GM12864 (cell line): ENCODE measurements at places on chromosomes 2 and 18.

- DNase-seq = no peak
Observed at GRCh38 chr2:55403256-55403998, 16.2 kb downstream of the CCDC88A start.

DNA sequence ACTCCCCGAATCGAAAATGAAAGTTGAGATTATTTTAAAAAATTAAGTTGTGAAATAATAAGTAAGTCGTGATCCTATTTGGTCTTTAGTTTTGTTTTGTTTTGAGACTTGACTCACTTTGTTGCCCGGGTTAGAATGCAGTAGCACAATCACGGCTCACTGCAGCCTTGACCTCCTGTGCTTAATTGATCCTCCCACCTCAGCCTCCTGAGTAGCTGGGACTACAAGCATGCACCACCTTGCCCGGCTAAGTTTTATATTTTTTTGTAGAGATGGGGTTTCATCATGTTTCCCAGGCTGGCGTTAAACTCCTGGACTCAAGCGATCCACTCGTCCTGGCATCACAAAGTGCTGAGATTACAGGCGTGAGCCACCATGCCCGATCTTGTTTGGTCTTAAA, 326.2 kb downstream of the MYCN start:
- DNase-seq = no peak

DNA sequence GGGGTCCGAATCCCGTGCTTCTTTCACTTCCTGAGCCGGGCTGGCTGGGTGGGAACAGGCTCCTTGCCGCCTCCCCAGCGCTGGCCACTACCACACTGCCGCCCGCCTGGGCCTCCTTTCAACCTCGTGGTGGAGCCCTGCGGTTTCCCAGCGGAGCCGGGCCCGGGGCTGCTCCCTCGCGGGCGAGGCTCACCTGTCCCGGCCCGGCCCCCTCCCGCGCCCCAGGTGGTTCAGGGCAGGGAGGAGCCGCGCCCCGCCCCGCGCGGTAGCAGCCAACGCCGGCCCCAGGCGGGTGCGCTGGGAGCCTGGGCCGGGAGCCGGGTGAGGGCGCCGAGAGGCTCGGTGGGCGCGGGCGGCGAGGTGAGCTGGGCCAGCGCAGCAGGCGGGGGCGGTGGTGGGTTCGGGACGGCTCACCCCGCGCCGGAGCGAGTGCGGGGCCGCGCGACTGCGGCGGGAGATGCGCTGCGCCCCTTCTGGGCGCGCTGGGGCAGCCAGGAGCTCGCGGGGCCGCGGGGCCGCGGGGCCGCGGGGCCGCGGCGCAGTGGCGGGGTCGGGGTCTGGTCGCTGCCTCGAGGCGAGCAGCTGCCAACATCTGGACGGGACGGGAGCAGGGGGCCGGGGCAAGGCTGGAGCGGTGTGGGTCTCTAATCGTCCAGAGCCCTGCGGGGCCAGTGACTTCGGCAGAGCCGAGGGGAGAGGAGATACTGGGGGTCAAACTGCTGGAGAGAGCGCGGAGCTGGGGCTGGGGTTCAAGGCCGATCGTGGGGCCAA, at the start of gene LYPD6B:
LYPD6B (plus strand) TSS at position 258 of the 771 bp plus-strand sequence. CDS start 92,250 bp downstream, outside the sequence.
- no peak for DNase-seq

DNA sequence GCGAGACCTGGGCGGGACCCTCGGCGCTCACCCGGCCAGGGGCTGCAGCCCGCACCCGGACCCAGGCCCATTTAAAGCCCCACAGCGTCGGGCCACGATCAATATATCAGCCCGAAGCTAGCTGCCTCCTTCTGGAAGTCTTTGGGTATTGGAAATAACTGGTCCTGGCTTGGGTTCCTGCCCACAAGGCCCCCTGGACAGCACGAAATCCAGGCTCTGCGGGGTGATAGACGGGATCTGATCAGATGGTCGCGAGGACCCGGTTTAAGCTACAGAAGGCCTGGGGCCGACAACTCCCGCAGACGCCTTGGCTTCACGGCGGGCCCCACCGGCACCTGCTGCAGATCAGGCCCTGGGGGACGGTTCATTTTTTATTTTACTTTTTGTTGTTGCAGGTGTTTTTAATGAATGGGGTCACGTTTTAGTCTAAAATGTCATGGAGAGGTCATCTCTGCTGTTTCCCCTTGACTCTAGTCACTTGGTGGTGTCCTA, 362 bp upstream of the PSTPIP2 start:
- DNase-seq = no peak

GRCh38 chr2:232926431-232926939, 56.4 kb downstream of the SNORC start:
- no peak for DNase-seq

- no peak for DNase-seq
Observed at GRCh38 chr2:199983534-199983933, 28.2 kb downstream of the MAIP1 start.

DNA sequence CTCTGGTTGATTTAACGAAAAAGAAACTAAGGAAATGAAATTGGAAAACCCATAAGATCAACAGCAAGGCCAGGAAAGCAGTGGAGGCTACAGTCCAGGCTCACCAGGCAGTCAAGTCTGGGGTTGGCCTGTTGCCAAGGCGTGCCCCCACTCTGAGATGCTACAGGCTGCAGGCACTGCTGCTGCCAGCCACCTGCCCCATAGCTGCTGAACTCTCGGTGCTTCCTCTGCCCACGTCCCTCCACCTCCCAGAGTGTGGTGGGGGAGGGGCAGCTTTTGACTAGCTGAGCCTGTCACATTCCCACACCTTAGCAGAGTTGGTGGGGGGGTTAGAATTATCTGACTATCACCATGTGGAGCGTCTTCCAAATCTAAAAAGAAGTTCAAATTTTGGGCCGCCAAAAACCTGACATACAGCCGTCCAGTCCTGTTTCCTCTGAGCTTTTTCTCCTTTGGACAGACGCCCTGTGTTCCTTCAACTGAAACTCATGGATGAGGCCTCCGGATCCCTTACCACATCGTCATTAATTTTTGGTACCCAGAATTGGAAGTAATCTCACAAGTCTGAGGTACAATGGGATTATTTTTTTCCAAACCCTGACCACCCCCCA, 3.9 kb upstream of the SH3RF3 start:
- DNase-seq = no peak

- DNase-seq = no peak
Observed at GRCh38 chr2:160200921-160201320, 849 bp upstream of the ITGB6 start.
